Cardiac atrium fibroblast (primary cell): ENCODE measurements at places on chromosomes 7 and 10. TPM values are rescaled to one million over a fixed set of nuclear protein-coding genes. Genes with fewer than 3 reads are reported as not detected.

Gene CALCR
- not detected in 2 replicates for total RNA-seq

Gene SLC26A5
- total RNA-seq = not detected in 2 replicates

Gene SLC25A28
- 4.5 TPM in 2 replicates for total RNA-seq

Gene ZNF107
- total RNA-seq = 1.8 and 2.0 TPM in 2 replicates

Gene MLXIPL
- total RNA-seq = 1.5 TPM in 1 of 2 replicates, not detected in the other

Gene CARD11
- 0.49 TPM in 1 of 2 replicates, not detected in the other for total RNA-seq

Gene PTN
- 1.6 and 7.8 TPM in 2 replicates for total RNA-seq

Gene PDE6C
- total RNA-seq = not detected in 2 replicates
